ENCODE measurements at places on chromosomes 5 and 9. TPM values are rescaled to one million over a fixed set of nuclear protein-coding genes. Genes with fewer than 3 reads are reported as not detected.

GRCh38 chr9:87771316-87772006 lies 45.5 kb downstream of the CTSL start:
- H3K4me3 ChIP-seq = no peak overlapping the region
- H3K36me3 ChIP-seq = no peaks in the 10 kb centered on the region
- DNase-seq = no peak
- H3K27me3 ChIP-seq = peaks cover 10% of the 10 kb centered on the region
- H3K4me1 ChIP-seq = no peaks in the 10 kb centered on the region

DNA sequence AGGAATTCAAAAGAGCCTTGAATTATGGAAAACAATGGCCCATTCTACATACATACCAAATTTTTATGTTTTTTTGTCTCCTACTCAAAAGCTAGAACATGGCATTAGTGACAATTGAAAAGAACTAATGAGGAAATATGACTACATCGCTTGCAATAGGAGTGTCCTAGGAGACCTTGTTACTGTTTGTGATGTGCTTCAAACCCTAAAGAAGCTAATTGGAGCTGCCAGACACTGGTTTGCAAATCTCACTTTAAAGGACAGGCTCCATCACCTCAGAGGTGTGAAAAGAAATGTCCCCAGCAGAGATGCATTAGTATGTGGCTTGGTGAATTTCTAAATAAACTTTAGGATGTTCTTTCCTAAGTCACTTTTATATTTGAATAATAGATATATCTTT lies 354.2 kb upstream of the EFNA5 start:
- H3K27me3 ChIP-seq = no peaks in the 10 kb centered on the region
- no peaks in the 10 kb centered on the region for H3K36me3 ChIP-seq
- no peaks in the 10 kb centered on the region for H3K4me1 ChIP-seq
- H3K27ac ChIP-seq = no peak overlapping the region
- no peak for DNase-seq

DNA sequence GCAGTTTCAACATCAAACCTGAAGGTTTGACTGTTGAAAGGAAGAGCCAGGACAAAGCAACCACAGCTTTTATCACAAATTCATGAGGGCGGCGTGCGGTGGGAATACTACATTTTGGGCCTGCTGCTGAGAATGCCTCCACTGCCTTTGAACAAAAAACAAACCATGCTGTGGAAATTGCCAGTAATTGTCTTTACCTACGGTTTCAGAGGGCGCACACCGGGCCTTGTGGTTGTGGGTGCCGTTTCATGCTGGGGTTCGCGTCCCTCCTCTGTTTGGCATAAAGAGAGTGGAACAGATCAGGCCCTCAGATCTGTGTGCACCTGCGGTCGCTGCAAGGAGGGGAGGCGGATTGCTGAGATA lies 27.6 kb upstream of the TCF7 start:
- peak overlapping the region; percentile 46 for H3K4me3 ChIP-seq
- H3K4me1 ChIP-seq = peaks cover 76% of the 10 kb centered on the region
- peak overlapping the region; percentile 76 for H3K27ac ChIP-seq
- DNase-seq = peak; percentile 93
- no peaks in the 10 kb centered on the region for H3K36me3 ChIP-seq

ASPN gene
- total RNA-seq = not detected

CCDC183 gene
- total RNA-seq = 0.34 TPM

LOX gene
- total RNA-seq = not detected

ROR2 gene
- total RNA-seq = not detected

TMEM171 gene
- total RNA-seq = not detected
